ENCODE measurements at places on chromosomes 3 and 15. TPM values are rescaled to one million over a fixed set of nuclear protein-coding genes. Genes with fewer than 3 reads are reported as not detected.

FETUB gene
- total RNA-seq, result not detected

DPPA2 gene
- not detected for total RNA-seq

ACSBG1 gene
- total RNA-seq, result not detected

SH3GL3 gene
- not detected for total RNA-seq

SI gene
- not detected for total RNA-seq

DNA sequence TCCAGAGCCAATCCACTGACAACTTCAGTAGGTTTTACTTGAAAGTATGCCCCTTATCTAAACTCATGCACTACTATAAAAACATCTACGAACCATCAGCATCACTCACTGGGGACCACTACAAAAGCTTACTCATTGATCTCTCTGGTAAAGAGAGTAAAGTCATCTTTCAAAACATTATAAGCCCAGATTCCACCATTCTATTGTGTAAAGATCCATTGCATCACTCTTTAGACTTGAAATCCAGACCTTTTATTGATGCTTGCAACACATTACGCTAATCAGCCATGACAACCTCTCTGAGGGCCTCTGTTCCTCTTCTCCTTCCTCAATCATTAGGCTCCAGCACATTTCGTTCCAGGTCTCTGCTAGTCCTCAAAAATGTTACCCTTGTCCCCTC lies 248.9 kb upstream of the WNT5A start:
- DNase-seq, result no peak
- no peaks in the 10 kb centered on the region for H3K36me3 ChIP-seq
- H3K27me3 ChIP-seq, result no peaks in the 10 kb centered on the region
- no peaks in the 10 kb centered on the region for H3K4me1 ChIP-seq
- H3K27ac ChIP-seq, result no peak overlapping the region

- no peak overlapping the region for H3K4me3 ChIP-seq
- no peaks in the 10 kb centered on the region for H3K27me3 ChIP-seq
- H3K27ac ChIP-seq, result no peak overlapping the region
- no peaks in the 10 kb centered on the region for H3K36me3 ChIP-seq
These were observed 14.7 kb downstream of the MCTP2 start for GRCh38 chr15:94246016-94246415.

DNA sequence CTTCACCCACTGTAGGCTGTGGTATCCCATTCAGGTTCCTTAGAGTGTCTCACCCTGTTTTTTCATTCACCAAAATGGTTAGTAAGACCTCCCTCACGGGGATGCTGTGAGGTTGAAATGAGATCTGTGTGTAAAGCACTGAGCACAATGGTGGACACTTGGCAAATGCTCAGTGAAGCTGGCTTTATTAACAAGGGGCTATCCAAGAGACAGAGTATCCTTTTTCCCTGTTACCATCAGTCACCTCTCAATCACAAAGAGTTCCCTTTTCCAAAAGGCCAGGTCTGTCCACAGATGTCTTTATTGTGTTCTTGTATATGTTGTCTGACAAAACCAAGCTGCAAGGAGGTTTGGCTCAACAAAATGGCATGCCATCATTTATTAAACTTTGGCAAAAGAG lies 138.9 kb upstream of the RARB start:
- H3K36me3 ChIP-seq, result no peaks in the 10 kb centered on the region
- H3K4me1 ChIP-seq, result no peaks in the 10 kb centered on the region
- DNase-seq, result no peak
- H3K27me3 ChIP-seq, result no peaks in the 10 kb centered on the region
- H3K4me3 ChIP-seq, result no peak overlapping the region

DNA sequence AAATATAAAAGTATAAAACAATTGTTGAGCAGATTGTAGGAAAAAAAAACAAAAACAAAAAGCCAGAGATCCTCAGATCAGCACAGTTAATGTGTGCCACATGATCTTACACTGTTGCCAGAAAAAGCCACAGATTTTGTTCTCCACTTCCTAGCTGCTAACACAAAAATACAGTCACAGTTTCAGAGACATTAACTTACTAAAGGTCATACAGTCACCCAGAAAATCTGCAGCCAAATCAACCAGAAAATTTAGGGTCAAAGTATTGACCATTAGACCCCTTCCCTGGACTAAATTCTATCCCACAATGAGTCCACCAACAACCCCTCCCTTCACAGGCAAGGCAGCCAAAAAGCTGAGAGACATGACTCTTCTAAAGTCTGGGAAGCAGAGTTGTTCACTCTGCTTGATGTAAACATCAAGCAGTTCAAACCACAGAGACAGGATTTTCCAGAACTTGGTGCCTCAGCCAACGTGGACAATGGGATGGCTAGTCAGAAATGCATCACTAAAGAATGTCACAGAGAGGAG lies 59.1 kb downstream of the SST start:
- DNase-seq, result no peak
- no peak overlapping the region for H3K27ac ChIP-seq

DNA sequence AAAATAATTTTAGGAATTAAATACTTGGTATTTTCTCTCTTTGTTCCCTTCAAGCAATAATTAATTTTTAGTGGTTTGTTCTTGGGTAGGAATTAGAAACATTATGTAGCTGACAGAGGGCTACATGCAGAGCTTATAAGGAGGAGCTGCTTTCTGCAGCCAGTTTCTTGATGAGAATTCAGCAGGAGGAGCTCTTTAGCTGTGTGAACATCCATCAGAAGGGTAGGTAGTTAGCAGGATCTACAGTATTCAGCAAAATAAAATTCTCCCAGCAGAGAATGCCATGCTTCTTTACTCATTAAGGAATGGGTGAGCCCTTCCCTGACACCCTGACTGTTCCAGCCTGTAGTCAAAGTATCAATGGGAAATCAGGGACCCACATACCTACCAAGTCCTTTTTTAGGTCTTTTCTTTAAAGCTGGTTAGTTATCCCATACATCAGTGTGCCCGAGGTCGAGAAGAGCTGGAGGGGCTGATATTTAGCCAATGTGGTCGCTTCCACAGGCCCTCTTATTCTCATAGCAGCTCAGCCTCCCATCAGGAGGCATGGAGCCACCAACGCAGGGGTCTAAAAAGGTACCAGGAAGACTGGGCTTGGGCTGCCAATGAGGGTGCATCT lies 54.0 kb downstream of the KCNAB1 start:
- H3K4me1 ChIP-seq, result no peaks in the 10 kb centered on the region

- no peak overlapping the region for H3K27ac ChIP-seq
- H3K27me3 ChIP-seq, result no peaks in the 10 kb centered on the region
- no peak for DNase-seq
- H3K4me3 ChIP-seq, result no peak overlapping the region
- no peaks in the 10 kb centered on the region for H3K36me3 ChIP-seq
- no peaks in the 10 kb centered on the region for H3K4me1 ChIP-seq
These were observed 124.6 kb downstream of the FOXB1 start for GRCh38 chr15:60128710-60129109.

DNA sequence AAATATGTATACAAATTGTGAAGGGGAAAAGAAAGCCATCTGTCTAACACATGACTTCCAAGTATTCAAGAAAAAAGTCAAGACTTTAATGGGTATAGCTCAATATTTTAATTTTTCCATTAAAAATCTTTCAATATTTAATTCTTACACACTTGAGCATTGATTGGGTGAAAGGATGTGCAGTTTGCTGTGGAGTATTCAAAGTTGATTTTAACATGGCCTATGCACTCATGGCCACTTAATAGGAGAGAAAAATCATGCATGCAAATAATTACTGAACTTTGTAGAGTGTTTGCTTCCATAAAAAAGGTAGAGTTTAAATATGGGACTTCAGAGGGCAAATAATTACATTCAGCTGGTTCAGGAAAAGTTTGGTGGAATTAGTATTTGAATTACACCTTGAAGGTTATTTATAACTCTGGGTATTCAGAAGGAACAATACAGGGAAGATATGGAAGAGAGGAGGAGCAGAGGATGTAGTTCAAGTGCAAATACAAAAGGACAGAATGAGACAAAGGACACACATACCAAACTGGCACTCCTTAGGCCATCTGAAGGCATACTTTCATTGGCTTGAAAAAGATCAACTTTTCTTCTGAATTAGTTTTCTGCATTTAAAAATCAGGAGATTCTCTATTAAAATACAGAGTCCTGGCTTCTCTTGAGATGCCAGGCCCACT lies 90.1 kb downstream of the OTOL1 start:
- H3K27me3 ChIP-seq, result no peaks in the 10 kb centered on the region
- no peaks in the 10 kb centered on the region for H3K4me1 ChIP-seq
- H3K4me3 ChIP-seq, result no peak overlapping the region
- DNase-seq, result no peak

DNA sequence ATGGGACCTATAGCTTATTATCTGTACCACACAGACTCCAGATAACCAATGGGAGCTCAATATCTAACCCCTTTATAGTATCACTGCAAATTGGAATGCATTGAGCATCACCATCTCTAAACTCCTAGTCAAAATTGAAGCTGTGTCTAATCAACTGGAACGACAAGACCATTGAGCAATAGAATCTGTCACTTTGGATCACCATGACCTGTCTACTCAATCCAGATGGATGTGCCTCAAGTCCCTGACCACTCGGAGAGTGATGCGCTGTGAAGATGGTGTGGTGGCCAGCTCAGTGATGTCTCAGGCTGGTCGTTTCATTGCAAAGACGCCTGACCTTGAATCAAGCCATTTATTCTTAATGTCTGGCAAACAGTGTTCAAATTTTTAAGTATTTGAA lies 160.5 kb downstream of the SEMA6D start:
- no peak overlapping the region for H3K27ac ChIP-seq
- H3K27me3 ChIP-seq, result no peaks in the 10 kb centered on the region
- H3K4me1 ChIP-seq, result no peaks in the 10 kb centered on the region
- H3K4me3 ChIP-seq, result no peak overlapping the region
- H3K36me3 ChIP-seq, result no peaks in the 10 kb centered on the region
- DNase-seq, result no peak

DNA sequence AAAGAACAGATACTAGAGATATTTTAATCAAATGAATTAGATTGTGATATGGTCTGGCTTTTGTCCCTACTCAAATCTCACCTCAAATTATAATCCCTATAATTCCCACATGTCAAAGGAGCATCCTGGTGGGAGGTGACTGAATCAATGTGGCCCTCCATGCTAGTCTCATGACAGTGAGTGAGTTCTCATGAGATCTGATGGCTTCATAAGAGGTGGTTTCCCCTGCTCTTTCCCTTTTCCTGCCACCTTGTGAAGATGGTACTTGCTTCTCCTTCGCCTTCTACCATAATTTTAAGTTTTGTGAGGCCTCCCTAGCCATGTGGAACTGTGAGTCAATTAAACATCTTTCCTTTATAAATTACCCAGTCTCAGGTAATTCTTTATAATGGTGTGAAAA lies 82.8 kb downstream of the FAIM start:
- DNase-seq, result no peak
- no peak overlapping the region for H3K4me3 ChIP-seq
- H3K4me1 ChIP-seq, result peaks cover 7% of the 10 kb centered on the region
- H3K27me3 ChIP-seq, result no peaks in the 10 kb centered on the region
- H3K36me3 ChIP-seq, result peaks cover 8% of the 10 kb centered on the region
